ENCODE measurements at places on chromosomes 13 and 19.

DNA sequence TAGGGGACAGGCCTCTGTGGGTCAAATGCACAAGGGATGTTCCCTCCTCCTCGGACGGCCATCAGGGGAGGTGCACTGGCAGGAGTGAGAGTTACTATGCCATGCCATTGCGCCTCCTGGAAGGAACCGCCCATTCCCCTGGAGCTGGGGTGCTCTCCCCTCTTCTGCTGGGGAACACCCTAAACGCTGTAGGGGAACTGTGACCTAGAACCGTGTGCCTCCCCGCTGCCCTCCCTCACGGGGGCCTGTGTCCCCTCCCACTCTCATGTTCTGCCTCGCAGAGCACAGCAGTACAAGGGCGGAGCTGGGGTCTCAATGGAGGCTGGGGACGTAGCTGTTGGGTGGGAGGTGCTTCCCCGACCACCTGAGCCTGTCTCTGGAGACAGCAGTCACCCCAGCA lies 17.2 kb upstream of the CRTC1 start:
- no peak for DNase-seq

GRCh38 chr13:74979703-74980102 lies 502.3 kb downstream of the TBC1D4 start:
- no peak for DNase-seq

GRCh38 chr13:90395846-90396245 lies 951.6 kb upstream of the MIR17HG start:
- DNase-seq = no peak

GRCh38 chr13:41916173-41916954 lies 44.5 kb downstream of the VWA8 start:
- peak; percentile 37 for DNase-seq

- DNase-seq = no peak
These were observed 37.6 kb upstream of the STARD13 start for GRCh38 chr13:33322965-33323668.

- no peak for DNase-seq
These were observed 61.9 kb downstream of the AP1M1 start for GRCh38 chr19:16259385-16260159.

GRCh38 chr19:2185734-2186070 lies 22.0 kb downstream of the DOT1L start:
- DNase-seq = no peak

- no peak for DNase-seq
These were observed 134.4 kb downstream of the EFNB2 start for GRCh38 chr13:106401081-106401480.

DNA sequence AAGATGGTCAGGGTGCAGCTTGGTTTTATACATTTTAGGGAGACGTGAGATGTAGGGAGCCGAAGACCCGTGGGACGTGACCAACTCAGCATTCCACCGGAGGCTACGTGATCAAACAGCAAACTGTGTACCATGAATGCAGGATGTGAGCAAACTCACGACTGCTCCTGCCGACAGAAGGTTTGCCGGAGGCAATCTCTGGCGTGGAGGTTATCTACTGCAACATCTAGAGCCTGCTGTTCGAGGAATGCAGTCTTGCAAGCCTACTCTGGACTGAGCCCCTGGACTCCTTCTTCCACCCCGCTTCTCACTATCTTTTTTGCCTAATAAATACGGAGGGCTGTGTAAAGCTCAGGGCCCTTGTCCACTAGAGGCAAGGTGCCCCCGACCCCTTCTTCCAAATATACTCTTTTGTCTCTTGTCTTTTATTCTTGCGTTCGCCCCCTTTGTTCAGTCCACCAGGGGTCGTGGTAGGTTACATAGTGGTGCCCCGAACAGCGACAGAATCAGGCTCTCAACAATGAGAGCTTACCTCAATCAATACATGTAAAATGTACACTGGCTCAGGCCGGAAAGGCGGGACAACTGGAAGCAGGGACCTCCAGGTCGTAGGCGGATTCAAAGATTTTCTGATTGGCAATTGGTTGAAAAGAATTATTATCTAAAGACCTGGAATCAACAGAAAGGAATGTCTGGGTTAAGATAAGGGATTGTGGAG lies 8.9 kb upstream of the OR1I1 start:
- no peak for DNase-seq

Data from SK-MEL-5 (cell line).